ENCODE measurements at places on chromosomes 7 and 10. TPM values are rescaled to one million over a fixed set of nuclear protein-coding genes. Genes with fewer than 3 reads are reported as not detected.

Gene SUPV3L1
- 37.9 TPM for total RNA-seq

Gene PRF1
- not detected for total RNA-seq

Gene NYAP1
- 0.98 TPM for total RNA-seq

Gene XRCC2
- 3.9 TPM for total RNA-seq

Gene GPR37
- total RNA-seq, result 0.71 TPM

Gene ZP3
- total RNA-seq, result 20.0 TPM

Gene FAM200A
- 5.7 TPM for total RNA-seq

Gene WIPF3
- total RNA-seq, result 0.53 TPM

Gene KEL
- not detected for total RNA-seq

Gene WNT16
- total RNA-seq, result not detected

Gene GPNMB
- total RNA-seq, result 2.0 TPM

Gene CDK1
- total RNA-seq, result 87.6 TPM

Gene SLC29A4
- total RNA-seq, result 10.0 TPM

Gene HOXA6
- 1.9 TPM for total RNA-seq

Gene ZNF277
- 11.2 TPM for total RNA-seq

Gene VSTM4
- 0.50 TPM for total RNA-seq

Gene CRPPA
- total RNA-seq, result 0.79 TPM

Gene CYP2W1
- total RNA-seq, result not detected

Gene MEST
- total RNA-seq, result 42.3 TPM

Gene TET1
- 0.46 TPM for total RNA-seq

Gene EBLN1
- not detected for total RNA-seq

Gene CYP2C19
- total RNA-seq, result 0.02 TPM

Gene KNDC1
- 1.8 TPM for total RNA-seq

Gene MYPN
- 2.7 TPM for total RNA-seq

Gene PHYHIPL
- 0.29 TPM for total RNA-seq

Gene TNS3
- 87.3 TPM for total RNA-seq

Gene LRRC17
- not detected for total RNA-seq

Gene EFCAB10
- 3.6 TPM for total RNA-seq

Gene FOXI2
- total RNA-seq, result not detected

Gene MINDY4
- 3.0 TPM for total RNA-seq

Gene PNLIP
- not detected for total RNA-seq

Gene PDZD7
- total RNA-seq, result 1.2 TPM

Gene NPTX2
- not detected for total RNA-seq

Gene CRYGN
- total RNA-seq, result not detected

Gene TPST1
- total RNA-seq, result 9.4 TPM

Gene FFAR4
- total RNA-seq, result 0.27 TPM

Gene CHAT
- not detected for total RNA-seq

Gene DRGX
- not detected for total RNA-seq

Gene ANKRD30A
- 1.4 TPM for total RNA-seq

Gene OR2A5
- total RNA-seq, result not detected

Gene BNIP3
- 41.0 TPM for total RNA-seq

Gene NDUFA5
- total RNA-seq, result 36.1 TPM

Gene UTF1
- 0.16 TPM for total RNA-seq

Gene IRF5
- total RNA-seq, result 14.9 TPM

Gene HOXA11
- 0.67 TPM for total RNA-seq

Gene KLF14
- total RNA-seq, result not detected

Gene CYP17A1
- not detected for total RNA-seq

Gene BUD31
- total RNA-seq, result 154 TPM
